Ureter (tissue), 1 donor: ENCODE measurements at places on chromosomes 7 and 10. TPM values are rescaled to one million over a fixed set of nuclear protein-coding genes. Genes with fewer than 3 reads are reported as not detected.

The COPG2 gene
- 46.1 TPM for total RNA-seq

The TFR2 gene
- total RNA-seq = 2.2 TPM

The TMEM130 gene
- total RNA-seq = 1.6 TPM

The MEPCE gene
- 33.7 TPM for total RNA-seq

The PRSS2 gene
- total RNA-seq = not detected

The ENTPD1 gene
- total RNA-seq = 74.1 TPM

The CPA2 gene
- total RNA-seq = not detected

The SUN3 gene
- total RNA-seq = not detected

The INPP5A gene
- 63.5 TPM for total RNA-seq
